ENCODE measurements at places on chromosomes 12 and 14.

DNA sequence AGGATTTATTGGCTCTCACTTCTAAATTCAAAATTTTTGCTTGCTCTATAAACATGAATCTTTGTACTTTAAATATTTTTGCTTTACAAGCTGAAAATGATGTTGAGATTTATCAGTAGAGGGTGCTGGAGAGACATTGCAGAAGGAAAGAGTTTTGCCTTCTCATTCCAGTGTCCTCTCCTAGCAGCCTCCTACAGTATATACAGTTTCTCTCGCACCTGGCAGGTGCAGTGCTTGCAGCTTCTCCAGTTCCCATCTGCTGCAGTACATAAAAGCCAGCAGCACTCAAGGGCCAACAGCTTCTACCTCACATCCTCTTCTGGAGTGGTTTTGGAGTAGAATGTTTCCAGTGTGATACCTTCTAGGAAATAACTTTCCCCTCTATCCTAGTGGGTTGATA is 601.8 kb upstream of the ATXN7L3B start:
- DNase-seq = peak; percentile 60

DNA sequence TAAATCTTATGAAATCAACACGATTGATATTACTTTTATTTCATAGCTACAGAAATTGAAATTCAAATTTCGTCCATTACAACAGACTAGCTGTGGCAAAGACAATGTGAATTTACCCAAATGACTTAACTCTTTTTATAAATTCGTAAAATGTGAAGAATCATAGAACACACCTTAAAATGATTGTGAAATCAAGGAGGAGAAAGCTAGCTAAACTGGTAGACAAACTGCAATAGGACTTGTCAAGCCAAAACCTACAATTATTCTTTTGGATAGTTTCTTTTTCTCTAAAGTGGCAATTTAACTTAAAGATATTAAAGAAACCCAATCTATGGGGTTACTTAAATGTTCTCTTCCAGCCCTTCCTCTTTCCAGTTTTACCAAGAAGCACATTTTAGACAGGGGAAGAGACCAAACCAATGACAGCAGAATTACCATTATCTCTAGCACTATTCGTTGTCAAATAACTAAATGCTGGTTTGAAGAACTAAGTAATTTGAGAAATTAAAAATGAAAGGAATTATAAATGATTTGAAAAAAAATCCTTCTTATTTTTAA is 807 bp upstream of the SLC16A7 start:
- DNase-seq = no peak

DNA sequence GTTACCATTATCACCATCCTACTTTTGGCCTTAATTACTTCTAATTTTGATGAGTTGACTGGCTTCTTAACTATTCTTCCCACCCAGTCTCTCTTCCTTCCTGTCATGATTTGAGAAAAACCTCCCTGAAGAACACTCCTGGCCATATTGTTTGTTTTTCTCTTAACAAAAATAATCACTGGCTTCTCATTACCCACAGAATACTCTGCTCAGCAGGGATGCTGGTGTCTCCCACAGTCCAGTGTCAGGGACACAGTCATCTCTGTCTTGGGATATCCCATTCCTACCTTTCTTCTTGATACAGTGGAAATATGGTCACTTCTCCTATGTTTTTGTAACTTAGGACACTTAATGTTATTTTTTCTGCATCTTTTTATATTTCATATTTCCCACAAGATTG is 103.7 kb downstream of the SRGAP1 start:
- DNase-seq = no peak

GRCh38 chr14:51039252-51039651 is 55.7 kb downstream of the TRIM9 start:
- DNase-seq = no peak

- DNase-seq = no peak
Measured at GRCh38 chr12:93790472-93791152, 113.4 kb downstream of the CRADD start.

DNA sequence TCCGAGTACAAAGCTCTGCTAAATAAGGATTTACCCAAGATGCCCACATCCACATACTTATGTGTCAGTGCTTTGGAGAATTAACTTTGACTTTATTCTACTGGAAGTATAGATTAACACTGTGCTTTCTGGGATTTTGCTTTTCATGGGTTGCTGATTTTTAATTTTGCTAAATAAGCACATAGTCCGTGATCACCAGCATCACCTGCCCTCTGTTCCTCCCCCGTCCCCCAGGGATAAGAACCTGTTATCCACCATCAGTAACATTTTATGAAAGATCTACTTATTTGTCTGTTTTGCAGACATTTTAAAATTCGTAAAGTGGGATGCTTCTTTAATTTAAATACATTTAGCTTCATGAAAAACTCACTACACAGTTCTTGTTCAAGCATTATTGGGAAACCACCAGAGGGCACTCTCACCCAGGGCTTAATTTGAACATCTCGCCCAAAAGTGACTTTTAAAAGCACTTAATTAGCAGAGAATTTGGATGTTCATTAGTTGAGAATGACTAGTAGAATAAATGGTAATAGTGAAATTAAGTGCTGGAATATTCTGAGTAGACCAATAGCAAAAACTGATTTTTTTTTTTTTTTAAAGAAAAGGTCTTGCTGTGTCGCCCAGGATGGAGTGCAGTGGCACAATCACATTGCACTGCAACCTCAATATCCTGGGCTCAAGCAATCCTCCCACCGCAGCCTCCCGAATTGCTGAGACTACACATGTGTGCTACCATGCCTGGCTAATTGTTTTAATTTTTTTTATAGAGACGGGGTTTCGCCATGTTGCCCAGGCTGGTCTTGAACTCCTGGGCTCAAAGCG is 35.7 kb downstream of the MRPL42 start:
- DNase-seq = peak; percentile 9

- DNase-seq = no peak
Measured at GRCh38 chr12:76583301-76583700, 23.7 kb upstream of the OSBPL8 start.

- no peak for DNase-seq
Measured at GRCh38 chr14:74595006-74595735, 16.9 kb downstream of the LTBP2 start.

DNA sequence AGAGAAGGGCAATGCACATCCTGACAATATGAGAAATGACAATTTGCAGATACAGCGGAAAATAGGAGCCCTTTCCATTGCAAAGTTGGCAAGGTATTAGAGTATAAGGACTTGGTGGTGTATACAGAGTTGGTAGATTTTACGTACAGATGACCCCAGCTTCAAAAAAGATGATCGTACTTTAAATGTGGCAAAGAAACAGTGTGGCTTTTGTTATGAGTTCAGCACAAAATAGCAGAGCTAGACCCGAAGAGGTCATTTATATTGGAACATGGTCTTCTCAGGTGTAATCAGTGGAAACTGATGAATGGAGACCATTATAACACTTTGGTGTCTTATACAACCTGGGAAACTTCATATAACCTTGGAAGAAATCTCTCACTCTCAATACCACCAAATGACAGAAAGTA is 2.3 kb downstream of the CLEC2B start:
- DNase-seq = no peak

DNA sequence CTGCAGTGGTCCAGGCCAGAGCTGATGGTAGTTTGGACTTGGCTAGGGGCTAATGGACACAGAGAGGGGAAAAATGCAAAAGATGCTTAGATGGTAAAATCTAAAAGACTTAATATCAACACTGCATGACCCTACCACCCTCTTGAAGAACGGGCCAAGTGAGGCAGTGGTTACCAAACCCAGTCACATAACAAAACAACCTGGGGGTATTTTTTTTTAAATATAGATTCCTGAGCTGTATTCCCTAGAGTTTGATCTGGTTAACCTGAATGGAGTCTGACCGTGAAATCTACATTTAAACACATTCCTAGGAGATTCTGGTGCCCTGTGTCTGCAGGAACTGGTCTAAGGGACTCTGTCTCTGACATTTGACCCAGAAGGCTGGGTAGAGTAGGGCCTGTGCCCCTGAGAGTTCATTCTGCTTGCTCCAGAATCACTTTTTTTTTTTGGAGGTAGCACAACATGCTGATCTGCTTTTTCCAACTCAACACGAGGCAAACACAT is 15.7 kb downstream of the ABHD4 start:
- DNase-seq = no peak

GRCh38 chr14:36626151-36626550 is 35.5 kb upstream of the PAX9 start:
- no peak for DNase-seq

- DNase-seq = no peak
Measured at GRCh38 chr14:96055065-96055752, 16.0 kb downstream of the C14orf132 start.

DNA sequence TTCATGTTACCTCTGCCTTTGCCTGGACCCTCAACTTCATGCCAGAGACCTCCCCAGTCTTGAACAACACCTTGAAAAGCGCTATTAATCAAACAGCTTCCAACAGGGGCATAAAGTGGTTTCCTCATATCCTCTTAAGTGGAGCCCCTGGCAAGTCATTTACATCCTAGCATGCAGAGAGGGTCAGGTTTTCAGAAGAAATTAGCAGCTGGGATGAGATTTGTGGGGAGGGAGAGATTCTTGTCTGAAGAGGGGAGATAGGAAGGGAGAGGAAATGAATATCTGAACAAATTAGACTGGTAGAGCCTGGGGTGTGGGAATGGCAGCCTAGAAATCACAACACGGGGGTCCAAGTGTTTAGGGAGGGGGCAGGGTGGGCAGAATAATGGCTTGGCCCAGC is 45.6 kb downstream of the CALM1 start:
- DNase-seq = no peak

DNA sequence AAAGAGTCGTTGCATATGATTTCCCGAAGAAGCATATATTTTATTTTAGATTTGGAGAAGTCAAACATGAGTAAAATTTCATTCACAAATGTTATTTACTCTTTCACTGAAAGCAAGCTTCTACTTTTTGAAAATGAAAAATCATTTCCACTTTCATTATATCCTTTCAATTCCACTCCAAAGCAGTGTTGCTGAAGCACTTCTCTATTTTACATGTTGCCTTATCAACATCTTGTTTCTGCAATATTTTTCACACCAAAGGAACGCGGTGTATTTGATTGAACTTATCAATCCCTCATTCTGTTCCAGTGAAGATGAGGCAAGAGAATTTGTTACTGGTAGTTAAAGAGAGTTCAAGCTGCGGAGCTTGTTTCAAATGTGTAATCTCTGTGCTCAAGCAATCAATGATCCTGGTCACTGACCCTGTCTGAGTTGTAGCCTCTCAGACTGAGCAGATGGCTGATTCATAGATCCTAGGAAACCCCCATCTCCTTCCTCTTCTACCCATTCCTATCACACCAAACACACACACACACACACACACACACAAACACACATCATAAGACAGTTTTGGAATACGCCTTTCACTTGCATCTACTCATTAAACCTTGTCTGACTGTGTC is 236.2 kb upstream of the FLRT2 start:
- no peak for DNase-seq

DNA sequence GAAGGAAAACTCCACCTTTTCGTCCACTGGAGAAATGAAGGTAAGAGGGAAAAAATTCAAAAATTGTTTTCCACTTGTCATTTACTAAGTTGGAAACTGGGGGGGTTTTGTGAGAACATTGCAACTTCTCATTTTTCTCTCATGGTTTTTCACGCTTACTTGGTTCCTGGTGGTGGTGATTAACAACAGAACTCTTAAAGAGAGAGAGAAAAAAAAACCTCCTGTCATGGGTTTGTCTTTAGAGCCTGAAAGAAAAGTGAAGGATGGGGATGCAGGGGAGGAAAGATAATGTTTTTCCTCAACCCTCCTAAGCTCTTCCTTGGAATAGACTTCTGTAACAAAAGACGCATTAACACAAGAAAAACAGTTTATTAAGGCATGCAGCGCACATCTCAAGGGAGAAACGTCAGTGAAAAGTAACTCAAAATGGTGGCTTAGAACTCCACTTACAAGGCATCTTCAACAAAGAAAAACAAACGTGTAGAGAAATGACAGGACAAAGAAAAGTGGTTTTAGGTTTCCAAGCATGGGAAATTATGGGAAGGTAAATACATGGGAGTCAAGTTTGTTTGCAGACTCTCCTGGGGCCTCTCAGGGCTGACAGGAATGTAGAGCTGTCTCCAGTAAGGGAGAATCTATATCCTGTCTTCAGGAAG is 81.9 kb upstream of the ATF7IP start:
- DNase-seq = no peak

DNA sequence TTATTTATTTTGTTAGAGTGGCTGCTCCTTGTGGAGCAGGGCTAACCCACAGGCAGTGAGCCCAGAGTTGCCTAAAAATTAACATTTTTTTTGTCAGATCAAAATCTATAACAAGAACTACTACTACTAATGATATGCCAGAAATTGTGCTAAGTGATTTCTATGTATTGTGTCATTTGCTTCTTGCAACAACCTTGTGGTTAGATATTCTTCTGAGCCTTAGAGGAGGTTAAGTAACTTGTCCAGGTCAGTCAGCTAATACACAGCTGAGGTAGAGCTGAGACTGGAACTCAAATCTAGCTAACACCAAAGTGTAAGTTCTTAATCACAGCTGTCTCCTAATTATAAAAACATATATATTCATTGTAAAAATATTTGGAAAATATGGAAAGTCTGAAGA is 29.8 kb downstream of the CFL2 start:
- DNase-seq = no peak

DNA sequence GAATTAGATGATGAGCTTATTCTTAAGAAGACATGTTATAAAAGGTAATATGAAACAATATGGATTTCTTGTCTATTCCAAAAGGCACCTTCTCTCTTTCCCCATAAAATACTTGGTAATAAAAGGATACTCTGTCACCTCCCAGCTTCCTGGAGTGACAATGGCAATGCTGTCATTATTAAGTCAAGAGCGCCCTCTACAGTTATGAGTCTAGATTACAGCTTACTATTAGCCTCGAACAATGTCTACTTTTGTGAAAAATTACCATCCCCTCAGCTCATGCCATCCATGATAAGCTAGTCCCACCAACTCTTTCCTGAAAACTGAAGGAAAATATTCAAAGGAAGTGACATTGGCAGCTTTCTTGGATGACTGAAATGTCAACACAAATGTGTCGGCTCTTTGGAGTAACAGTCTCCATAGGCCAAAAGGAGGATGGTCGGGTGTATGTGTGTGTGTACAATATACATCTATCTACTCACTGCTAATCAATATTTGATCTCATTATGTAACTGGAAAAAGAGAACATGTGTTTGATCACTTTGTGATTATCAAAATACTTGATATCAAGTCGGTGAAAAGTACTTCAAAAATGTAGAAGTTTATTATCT is 48.7 kb upstream of the CDKN3 start:
- peak; percentile 74 for DNase-seq

GRCh38 chr12:55755246-55755645 is 12.3 kb downstream of the GDF11 start:
- no peak for DNase-seq
